ENCODE measurements at places on chromosomes 13 and 19. TPM values are rescaled to one million over a fixed set of nuclear protein-coding genes. Genes with fewer than 3 reads are reported as not detected.

- DNase-seq, result no peak
These were observed 18.1 kb downstream of the RNASEH2B start for GRCh38 chr13:50927701-50928100.

The GJB2 gene
- 50.1 TPM for total RNA-seq

The RDH8 gene
- total RNA-seq, result not detected

DNA sequence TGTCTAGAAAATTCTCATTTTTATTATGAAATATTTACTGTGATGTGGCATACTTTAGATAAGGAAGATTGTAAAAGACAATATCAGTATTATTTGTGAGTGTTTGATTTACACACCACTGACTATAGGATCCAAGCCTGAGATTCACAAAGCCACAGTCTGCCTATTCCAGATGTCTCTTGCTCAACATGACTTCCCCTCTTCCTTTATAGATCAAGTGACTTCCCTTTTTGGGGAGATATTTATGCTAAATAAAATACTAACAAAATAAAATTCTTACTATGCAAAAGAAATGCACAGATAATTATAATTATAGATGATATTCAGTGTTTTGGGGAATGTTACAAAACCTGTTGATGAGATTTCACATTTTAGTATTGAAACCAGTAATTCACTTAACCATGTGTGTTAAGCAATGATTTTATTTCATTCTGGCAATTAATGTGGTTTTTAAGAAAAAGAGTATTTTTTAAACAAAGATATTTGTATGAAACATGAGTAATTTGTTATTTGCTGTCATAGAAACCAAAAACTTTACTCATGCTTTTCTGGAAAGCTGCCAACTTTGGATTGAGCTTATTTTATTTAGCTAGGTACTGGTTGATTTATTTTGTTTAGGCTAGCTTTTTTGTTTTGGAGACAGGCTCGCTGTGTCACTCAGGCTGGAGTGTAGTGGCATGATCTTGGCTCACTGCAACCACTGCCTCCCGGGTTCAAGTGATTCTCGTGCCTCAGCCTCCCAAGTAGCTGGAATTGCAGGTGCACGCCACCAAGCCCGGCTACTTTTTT is 13.7 kb upstream of the GPR183 start:
- peak; percentile 68 for DNase-seq

DNA sequence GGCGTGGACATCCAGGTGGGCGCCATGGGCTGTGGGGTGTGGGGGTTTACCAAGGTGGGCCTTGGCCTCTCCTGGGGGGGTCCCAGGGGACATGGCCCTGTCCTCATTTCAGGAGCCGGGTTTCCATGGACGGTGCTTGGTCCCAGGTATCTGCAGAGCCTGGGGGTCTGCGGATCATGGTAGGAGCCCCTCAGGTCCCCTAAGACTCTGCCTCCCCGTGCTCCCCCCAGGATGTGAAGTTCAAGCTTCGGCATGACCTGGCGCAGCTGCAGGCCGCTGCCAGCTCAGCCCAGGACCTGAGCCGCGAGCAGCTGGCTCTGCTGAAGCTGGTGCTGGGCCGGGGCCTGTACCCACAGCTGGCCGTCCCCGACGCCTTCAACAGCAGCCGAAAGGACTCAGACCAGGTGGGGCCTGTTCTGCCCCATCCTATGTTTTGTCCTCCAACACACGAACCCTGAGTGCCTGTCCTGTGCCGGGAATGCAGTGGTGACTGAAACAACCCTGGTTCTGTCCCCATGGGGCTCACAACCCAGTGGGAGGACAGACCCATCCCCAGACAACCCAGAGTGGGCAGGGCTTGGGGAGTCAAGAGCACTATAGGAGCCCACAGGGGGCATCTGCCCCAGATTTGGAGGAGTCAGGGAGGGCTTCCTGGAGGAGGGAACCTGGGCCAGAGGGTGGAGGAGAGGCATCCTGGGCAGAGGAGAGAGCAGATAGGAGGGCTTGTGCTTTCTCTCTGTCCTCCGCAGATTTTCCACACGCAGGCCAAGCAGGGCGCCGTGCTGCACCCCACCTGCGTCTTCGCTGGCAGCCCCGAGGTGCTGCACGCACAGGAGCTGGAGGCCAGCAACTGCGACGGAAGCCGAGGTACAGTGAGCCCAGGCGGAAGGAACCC is 26.8 kb downstream of the DHX34 start:
- no peak for DNase-seq

GRCh38 chr19:10430505-10431253 is 10.3 kb downstream of the PDE4A start:
- DNase-seq, result no peak

The COLGALT1 gene
- total RNA-seq, result 76.2 TPM

DNA sequence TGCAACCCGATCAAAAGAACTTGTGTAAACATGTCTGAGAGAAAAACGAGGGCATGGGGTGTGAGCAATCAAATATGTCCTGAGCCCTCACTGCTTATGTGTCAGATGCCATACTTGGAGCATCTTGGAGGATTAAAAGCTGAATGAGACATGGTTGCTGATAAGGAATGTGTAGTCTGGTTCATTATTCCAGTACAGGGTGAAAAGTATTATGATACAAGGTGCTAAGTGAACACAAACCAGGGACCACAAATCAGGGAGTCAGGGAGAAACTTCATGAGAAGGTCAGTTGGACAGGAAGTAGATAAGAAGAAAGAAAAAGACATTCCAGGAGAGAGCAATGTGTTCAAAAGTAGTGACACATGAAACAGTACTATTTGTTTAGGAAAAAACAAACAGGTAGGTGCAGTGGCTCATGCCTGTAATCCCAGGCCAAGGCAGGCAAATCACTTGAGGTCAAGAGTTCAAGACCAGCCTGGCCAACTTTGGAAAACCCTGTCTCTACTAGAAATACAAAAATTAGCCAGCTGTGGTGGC is 2.0 kb upstream of the RCBTB1 start:
- DNase-seq, result peak; percentile 38

The ZNF497 gene
- 2.0 TPM for total RNA-seq

DNA sequence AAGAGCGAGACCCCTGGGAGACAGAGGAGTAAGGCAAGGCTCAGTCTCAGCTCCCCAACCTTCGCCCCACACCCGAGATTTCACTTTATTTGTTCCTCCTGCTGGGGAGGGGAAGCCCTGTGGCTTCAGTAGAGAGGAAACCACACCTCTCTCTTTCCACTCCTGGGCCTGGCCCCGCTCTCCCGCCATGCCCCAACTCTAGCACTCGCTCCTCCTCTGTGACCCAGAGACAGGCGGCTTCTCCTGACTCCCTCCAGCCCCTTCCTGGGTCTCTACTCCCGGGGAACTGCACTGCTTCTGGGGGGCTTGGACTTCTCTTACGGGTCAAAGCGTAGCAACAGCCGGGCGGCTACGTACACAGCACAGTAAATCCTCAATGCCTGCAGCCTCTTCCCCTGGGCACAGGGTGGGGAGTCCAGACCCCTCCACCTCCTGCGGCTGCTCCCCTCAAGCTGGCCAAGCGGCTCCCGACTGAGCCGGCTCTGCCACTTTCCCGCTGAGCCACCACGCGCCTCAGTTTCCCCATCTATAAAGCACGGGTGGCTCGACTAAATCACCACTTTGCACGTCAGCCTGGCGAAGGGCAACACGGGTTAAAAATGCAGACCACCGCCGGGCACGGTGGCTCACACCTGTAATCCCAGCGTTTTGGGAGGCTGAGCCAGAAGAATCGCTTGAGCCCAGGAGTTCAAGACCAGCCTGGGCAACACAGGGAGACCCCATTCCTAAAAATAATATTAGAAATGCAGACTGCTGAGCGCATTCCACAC is 1.4 kb downstream of the RNF126 start:
- no peak for DNase-seq

DNA sequence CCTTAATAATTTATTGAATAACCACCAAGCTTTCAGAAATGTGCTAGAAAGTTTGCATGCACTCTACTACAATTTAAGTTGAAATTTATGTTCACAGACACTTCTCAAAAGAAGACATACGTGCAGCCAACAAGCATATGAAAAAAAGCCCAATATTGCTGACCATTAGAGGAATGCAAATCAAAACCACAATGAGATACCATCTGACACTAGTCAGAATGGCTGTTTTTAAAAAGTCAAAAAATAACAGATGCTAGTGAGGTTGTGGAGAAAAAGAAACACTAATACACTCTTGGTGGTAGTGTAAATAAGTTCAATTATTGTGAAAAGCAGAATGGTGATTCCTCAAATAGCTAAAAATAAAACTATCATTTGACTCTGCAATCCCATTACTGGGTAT is 308.8 kb upstream of the PCDH9 start:
- no peak for DNase-seq

GRCh38 chr13:20351281-20352022 is 119.3 kb upstream of the GJB6 start:
- DNase-seq, result peak; percentile 32

The ANO8 gene
- total RNA-seq, result 2.2 TPM

DNA sequence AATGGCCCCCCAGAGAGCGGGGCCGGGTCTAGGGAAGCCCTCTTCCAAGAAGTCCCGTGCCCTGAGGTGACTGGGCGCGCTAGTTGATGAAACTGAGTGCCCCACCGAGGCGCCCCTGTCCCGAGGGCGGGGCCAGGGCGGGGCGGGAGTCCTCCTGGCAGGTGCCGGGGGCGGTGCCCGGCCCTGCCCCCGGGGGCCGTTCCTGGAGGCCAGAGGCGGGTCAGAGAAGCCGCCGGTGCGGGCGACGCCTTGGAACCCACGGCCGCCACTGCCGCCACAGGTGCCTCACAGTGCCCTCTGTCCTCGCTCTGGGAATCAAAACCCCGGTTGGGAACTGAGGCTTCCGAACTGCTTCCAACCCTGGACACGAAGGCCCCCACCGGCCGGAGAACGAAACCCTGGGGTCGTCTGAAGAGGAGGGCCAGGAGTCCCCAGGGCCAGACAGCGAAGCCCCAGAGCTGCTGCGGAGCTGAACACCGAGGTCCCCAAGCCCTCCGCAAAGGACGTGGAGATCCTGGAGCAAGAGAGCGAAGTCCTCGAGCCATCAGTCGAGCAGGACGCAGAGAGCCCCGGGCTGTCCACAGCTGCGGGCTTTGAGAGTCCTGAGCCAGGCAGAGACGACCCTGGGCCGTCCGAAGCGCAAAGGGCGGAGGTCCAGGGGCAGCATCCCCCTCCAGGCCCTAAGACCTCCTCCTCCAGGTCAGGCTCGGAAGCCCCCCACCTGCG is at the start of gene MISP3:
TSS of gene MISP3 (plus strand) at position 252 of the 726 bp plus-strand sequence. CDS start 524 bp downstream, outside the sequence.
- peak; percentile 45 for DNase-seq

- DNase-seq, result no peak
These were observed 1.3 kb downstream of the TNNT1 start for GRCh38 chr19:55147545-55148251.

DNA sequence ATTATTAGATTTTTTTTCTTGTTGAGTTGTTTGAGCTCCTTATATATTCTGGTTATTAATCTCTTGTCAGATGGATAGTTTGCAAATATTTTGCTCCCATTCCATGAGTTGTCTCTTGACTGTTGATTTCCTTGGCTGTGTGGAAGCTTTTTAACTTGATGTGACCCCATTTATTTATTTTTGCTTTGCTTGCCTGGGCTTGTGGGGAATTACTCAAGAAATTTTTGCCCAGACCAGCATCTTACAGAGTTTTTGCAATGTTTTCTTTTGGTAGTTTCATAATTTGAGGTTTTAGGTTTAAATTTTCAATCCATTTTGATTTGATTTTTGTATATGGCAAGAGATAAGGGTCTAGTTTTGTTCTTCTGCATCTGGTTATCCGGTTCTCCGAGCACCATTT is 124.7 kb downstream of the PCCA start:
- DNase-seq, result no peak

DNA sequence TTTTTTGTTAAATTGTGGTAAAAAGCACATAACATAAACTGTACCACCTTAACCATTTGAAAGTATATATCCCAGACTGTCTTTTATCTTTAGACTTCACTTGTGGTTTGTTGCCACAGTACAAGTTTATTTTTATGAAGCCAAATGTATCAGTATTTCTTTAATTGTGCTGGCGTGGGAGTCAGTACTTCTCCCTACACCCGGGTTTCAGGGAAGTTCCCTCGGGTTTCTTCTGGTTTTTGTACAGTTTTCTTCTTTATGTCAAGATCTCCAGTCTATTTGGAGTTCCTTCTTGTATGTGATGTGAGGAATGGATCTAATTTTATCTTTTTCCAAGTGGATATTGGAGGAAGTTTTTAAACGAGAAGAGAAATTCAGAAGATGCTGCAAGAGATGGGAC is 20.5 kb downstream of the CCDC8 start:
- no peak for DNase-seq

DNA sequence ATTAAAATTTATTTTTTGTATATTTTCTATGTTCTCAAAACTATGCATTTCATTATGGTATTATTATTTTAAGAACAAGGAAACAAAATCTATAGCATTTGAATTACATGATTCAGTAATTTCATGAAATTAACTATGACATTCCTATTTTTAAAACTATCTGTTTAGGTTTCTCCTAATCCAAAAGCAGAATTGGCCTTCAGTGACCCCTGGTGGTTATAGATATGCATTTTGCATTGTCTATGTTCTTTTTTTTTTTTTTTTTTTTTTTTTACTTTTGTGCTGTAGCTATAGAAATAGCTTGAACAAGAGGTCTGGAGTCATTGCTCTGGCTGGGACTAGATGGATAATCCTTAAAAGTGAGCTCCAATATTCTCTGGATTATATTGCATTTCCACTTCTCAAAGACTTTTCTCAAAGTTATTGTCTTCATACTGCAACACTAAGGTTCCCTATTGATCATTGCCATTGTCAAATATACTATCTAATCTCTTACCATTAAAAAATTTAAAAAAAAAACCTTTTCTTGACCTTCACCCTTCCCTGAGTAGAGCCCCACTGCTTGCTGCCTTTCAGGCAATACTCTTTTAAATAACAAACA is 15.9 kb upstream of the DNAJC3 start:
- peak; percentile 90 for DNase-seq

DNA sequence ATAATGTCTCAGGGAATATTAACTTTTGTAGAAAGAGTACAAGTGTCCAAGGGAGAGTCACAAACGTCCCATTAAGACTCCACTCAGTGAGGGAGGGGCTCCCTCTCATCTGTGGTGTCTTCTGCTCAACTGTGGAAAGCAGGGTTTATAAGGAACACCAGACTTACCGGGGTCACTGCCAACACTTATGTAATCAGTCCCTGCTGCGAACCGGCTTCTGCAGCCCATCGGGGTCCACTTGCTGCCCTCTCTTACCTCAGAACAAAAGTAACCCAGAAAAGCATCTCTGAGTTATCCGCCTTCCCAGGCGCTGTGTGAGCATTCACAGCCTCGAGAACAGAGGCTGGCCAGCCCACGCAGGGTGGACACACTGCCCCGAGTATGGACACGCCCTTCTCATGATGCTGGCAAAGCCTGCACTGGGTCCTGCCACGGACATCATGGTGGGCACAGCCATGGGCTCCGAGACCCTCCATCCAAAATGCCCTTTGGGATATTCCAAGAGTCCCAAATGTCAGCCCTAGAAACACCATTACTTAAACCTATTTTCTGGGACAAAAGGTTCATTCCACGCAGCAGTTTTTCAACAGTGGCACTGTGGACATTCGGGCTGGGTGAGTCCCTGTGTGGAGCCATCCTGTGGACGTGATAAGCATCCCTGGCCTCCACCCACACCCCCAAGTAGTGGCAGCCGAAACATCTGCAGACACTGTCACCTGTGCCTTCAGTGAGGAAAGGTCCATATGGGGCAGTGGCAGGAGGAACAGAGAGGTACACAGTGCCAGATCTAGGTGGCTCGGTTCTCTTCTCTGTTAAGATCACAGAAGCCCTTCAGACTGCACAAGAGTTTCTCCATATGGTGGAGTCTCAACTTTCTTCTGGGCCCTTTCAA is 63.9 kb downstream of the STK24 start:
- DNase-seq, result no peak

- no peak for DNase-seq
These were observed 154.3 kb upstream of the VSTM2B start for GRCh38 chr19:29371251-29372090.

GRCh38 chr19:23527797-23528196 is 132.5 kb upstream of the ZNF91 start:
- no peak for DNase-seq

The CYP4F3 gene
- total RNA-seq, result 0.89 TPM

The ZNF492 gene
- total RNA-seq, result not detected

Measured in HT-29 (cell line).